ENCODE measurements at places on chromosomes 7 and 10.
A peak's percentile ranks its signal among the peaks of the same experiment; 100 is the strongest.

- no peak for DNase-seq
These were observed 80.2 kb downstream of the CFTR start for GRCh38 chr7:117560030-117560429.

DNA sequence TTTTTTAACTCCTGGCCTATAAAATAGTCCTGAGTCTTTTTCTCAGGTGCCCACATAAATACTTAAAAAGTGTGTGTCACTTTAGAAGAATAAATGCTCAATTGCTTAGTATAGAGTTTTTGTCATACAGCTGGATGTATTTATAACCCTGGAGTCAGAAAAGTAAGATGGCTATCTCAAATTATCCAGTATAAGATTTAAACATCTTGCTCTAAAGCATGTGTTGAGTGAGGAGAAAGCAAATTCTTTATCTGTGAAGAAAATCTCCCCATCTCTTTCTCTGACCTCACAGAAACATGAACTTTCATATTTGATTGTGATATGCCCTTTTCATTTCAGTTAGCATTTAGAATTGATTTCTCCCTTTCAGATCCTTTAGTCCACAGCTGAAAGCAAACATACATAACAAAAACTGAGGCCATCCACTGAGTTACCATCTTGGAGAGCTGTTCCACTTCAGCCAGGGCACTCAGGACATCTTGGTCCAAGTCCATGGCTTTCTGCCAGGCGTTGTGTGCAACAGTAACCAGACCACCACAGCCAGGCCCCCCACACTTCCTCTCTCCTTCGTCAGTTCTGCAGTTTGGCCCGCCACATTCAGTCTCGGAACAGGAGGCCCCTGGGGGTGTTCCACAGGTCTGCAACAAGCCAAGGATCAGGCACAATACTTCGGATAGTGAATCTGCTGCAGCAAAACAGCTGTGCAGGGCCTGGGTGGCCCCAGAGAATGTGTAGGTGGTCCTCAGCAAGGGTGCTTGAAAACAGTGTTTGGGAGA, 40.9 kb downstream of the DLD start:
- no peak for DNase-seq

DNA sequence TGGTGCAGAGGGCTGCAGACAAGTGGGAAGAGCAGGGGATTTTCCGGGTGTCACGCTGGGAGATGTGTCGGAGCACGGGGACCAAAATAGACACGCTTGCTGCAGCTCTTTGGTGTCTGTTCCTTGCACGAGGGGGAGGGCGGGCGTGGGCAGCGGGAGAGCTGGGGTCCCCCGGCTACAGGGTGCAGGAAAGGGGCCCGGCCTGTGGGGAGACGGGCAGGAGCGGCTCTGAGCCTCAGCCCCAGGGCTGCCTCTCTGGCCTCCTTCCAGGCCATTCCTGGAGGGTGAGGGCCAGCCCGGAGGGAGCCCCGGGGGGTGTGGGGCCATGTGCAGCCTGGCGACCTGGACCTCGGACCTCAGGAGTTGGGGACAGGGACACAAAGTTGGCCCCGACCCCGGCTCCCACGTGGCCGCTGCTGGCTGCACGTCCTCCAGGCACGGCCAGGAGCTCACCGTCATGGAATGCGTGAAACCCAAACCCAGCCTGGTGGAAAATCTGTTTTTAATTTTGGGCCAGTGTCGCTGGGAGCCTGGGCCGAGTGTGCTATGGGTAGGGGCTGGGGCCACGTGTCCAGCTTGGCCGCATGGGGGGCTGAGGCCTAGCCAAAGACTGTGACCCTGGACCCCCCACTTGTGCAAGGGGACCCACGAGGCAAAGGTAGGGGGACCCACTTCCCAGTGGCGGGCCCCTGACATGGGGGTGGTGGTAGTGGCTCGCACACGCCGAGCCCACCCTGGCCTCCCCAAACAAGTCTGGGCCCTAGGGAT, 6.6 kb downstream of the TTYH3 start:
- DNase-seq, result no peak

GRCh38 chr7:27302590-27302989, 60.0 kb downstream of the EVX1 start:
- peak; percentile 72 for DNase-seq

DNA sequence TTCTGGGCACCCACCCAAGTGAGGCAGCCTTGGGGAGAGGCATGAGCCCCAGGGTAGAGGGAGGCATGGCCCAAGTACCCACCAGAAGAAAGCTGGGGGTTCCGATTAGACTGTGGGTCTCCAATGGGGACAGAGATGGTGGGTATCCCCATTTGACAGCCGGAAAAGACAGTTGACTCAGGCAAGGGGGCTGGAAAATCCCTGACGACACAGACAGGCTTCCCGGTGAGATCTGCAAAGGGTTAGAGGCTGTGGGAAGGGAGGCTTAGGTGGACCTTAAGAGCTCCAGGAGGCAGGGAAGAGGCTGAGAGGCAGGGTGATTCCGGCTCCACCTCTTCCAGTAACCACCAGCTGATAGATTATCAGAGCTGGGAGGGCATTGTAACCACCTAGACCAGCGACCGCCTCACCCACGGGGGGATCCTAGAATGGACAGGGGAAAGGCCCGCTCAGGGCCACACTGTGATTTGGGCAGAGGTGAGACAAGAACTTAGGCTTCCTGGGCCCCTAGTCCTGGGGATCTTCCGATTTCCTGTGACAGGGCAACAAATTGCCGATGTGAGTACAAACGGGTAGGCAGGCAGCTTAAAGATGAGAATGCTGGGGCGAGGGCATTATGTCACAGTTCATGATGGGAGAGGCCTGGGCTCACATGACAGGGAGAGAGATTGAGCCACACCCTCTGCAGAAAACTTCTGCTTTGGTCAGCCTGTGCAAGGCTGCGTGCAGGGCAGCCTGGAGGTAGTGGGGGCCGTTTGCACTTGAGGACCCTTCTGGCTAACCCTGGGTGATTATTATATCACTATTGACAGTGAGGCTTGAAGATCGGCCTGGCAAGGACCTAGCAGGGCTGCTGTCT, 5.4 kb downstream of the TBATA start:
- no peak for DNase-seq

GRCh38 chr7:37439653-37440026, 9.0 kb downstream of the ELMO1 start:
- no peak for DNase-seq

DNA sequence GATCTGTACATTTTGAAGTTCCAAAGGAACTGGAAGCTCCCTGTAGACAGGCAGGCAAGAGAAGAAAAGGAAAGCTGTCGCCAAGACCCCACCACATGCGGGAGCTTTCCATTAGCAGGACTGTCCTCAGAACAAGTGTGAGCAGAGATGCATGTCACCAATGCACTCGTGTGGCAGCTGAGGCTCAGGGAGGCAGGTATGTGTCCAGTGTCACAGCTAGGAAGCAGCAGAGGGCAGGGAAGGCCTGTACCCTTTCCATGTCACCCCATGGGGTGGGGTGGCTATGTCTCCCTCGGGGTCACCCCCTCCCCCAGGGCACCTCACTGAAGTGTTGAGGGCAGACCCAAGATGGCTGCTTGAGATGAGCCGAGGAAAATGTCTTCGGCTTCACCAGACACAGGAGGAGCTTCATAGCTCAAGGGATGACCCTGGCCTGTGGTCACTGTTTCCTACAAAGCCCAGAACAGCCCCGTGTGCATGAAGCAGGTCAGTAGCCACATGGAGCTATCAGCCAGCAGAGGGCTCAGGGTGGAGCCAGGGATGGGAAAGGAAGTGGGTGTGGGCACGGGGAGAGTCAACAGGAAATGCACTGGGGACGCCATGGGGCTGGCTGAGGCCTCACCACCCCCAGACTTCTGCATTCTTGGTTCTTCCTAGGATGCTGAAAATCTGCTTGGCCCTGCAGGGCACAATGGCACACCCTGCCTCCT, 96.6 kb downstream of the FAM53B start:
- DNase-seq, result no peak

GRCh38 chr7:22444181-22444971, 55.6 kb downstream of the STEAP1B start:
- DNase-seq, result peak; percentile 77

GRCh38 chr7:95525503-95525902, 39.8 kb downstream of the ASB4 start:
- DNase-seq, result no peak

- no peak for DNase-seq
These were observed 218.0 kb downstream of the WDR37 start for GRCh38 chr10:1274111-1274661.

DNA sequence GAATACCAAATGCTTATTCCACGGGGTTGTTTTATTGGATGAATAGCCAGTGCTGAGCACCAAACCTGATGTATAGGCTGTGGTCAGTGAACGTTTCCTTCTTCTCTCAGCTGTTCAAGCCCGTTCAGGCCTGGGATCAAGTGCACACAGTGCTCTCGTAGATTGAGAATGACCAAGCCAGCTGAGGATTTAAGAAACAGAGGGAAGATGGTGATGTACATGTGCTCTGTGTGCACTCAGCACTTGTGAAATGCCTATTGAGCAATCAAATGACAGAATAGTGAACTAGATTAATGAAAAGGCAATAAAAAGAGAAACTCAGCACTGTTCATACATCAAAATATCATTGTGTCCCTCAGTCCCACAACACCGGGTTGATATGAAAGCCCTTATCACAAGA, 302.5 kb downstream of the BMPER start:
- DNase-seq, result no peak

- DNase-seq, result no peak
These were observed 94.3 kb downstream of the ZEB1 start for GRCh38 chr10:31413325-31413724.

GRCh38 chr10:29843143-29843542, 208.4 kb upstream of the SVIL start:
- DNase-seq, result no peak

DNA sequence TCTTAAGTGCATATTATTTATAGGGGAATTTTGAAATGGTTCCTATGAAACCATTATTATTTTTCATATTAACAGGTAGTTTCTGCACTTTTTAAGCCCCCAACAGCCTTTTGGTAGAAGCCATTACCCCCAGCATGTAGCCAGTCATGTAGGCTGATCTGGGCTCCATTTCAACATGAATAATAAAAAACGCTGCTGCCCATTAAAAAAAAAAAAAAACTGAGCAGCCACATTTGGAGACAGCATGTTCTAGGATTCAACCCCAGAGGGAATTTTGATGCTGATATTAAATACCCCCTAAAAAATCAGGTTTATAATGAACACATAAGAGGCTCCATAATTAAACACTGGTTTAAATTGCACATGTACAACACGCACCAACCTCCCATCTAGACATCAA, 181.3 kb downstream of the RTKN2 start:
- peak; percentile 73 for DNase-seq

DNA sequence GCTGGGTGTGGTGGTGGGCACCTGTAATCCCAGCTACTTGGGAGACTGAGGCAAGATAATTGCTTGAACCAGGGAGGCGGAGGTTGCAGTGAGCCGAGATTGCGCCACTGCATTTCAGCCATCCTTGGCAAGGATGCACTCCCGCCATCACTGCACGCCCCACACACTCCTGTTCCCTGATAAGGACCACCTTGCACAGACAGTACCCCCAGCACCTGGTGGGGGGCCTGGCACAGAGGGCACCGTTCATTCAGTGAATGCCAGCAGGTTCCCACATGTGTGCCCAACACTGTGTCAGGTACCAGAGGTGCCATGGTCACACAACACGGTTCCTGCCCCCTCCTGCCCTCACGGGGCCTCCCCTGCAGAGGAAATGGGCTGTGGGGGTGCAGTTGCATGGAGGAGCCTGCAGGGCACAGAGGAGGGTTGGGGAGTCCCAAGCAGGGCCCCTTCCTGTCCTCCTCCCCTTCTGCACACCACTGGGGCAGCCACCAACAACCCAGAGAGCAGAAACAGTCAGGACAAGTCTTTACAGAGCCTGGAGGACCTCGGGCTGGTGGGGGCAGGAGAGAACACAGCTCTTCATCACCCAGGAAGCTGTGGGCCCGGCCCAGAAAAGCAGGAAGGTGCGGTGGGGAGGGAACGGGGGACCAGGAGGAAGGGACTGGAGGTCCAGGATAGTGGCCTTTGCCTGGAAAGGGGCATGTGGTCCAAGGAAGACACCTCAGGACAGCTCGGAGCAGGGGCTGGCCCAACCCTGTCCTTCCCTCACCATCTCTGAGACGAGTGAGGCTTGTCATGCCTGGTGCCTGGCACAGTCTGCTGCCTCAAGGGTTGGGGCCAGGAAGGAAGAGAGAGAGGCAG, 7.1 kb downstream of the CRYGN start:
- DNase-seq, result no peak

All from NCI-H2171 treated with DMSO at 0.1 percent for 48 hours (cell line).